ENCODE measurements at places on chromosomes 2 and 18.
A peak's percentile ranks its signal among the peaks of the same experiment; 100 is the strongest.

DNA sequence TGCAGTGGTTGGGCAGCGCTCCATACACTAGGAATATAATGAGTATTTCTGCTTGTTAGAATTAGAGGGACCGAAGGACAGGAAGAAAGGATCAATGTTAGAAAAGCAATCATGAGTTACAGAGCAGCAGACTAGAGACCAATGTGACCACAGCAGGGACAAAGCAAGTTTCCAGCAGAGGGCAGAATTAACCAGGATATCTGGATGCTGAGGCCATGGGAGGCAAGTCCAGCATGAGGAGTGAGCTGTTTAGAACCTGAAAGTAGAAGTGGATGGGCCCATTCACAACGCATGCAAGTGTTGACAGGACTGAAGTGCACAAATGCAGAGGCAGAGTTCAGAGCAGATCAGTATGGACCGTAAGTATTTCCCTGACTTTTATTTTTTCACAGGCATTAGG, 910.4 kb upstream of the GYPC start:
- no peak for DNase-seq

- no peak for DNase-seq
Measured at GRCh38 chr2:138440759-138441158, 60.8 kb upstream of the SPOPL start.

DNA sequence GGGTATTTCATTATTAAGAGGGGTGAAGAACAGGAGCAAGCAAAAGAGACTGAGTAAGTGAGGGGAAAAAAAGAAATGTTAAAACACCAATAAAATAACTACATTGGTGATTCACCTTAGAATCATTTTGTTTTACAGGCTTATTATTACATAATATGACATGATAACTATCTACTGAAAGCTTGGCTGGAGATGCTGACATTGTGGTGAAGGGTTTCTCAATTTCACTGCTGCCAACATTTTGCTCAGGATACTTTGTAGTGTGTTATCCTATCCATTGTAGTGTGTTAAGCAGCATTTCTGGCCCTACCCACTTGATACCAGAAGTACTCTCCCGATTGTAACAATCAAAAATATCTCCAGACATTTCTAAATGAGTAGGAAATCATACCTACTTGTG, 1564.6 kb upstream of the NXPH2 start:
- DNase-seq: no peak

DNA sequence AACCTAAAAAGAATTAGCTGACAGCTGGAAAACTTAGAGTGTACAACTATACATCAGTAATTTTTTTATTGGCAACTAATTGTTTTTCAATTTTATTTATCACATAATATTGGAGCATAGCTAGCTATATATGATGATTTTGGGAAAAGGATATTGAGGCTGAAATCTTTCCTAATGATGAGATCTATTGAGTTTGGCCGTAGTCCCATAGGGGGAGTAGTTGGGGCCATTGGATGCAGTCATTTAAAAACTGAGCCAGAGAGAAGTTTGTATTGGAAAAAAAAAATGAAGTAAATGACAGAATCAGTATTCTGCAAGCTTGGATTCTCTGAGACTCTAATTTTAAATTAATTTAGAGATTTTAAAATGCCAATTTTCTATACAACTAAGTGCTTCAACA, 179.8 kb downstream of the LTBP1 start:
- DNase-seq: no peak

- DNase-seq: peak; percentile 50
Measured at GRCh38 chr2:237931205-237931721, 35.6 kb upstream of the UBE2F start.

DNA sequence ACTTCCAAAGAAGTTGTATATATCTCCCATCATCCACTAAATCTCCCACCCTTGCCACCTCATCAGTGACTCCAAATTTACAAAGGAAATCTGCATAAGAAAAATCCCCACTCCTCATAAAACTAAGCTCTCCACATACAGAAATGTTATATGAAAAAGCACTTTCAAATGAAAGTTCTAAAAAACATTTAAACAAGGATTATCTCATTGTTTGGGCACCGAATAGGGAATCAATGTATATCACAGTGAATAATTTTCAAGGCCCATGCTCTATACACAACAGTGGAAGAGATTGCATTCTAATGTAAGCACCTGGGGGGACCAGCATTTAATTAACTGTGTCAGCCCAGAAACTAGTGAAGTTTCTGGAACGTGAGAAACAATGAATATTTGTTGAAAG, 70.1 kb downstream of the OSR1 start:
- no peak for DNase-seq

- DNase-seq: no peak
Measured at GRCh38 chr2:105890856-105891255, 146.1 kb downstream of the NCK2 start.

DNA sequence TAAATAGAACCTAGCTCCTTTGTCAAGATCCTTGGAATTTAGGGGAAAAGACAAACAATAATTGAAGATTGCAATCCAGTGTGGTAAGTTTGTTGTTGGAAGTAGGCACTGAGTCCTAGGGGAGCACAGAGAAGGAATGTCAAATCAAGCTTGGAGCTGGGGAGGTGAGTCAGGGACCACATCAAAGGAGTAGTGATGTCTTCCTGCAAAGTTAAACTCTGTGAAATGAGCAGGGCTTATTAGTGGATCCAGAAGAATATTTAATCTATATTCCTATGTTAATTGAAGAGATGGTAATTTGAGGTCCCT, 41.7 kb upstream of the NABP1 start:
- DNase-seq: peak; percentile 59

DNA sequence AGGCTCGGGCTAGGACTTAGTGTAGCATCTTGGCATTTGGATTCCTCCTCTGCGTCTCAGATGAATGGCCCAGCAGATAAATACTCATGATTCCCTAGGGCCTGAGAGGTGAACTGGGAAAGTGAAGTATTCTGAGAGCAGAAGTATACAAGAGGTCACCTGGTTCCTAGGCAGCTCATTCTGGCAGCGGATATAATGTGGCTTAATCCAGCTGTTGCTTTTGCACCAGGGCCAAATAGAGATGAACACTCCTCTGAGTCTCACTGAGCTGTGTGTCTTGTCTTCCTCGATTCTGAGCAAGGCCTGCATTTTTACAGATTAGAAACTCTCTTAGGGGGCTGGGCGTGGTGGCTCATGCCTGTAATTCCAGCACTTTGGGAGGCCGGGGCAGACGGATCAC, 196.1 kb downstream of the SLC4A3 start:
- DNase-seq: no peak

DNA sequence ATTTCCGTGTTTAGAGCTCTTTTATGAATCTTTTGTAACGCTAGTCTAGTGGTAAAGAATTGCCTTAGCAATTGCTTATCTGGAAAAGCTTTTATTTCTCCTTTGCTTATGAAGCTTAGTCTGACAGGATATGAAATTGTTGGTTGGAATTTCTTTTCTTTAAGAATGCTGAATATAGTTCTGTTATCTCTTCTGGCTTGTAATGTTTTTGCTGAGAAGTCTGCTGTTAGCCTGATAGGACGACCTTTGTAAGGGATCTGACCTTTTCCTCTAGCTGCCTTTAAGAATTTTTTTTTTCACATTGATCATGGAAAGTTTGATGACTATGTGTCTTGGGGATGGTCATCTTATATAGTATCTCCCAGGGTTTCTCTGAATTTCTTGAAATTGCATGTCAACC, 101.1 kb downstream of the TRABD2A start:
- DNase-seq: no peak

DNA sequence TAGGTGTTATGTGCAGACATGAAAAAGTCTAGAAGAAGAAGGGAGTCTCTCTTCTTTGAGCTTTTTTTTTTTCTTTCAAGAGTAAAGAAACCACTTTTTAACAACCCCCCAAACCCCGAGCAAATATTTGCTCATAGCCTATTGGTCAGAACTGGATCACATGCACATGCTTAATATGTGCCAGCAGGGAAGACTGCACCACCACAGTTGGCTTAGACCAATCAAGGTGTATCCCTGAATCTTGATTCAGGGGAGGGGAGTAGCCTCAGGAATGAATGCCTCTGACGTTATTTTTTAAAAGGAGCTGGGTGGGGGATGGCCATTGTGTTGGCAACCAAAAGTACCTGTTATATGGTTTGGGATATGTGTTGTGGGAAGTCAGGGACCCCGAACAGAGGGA, 171.4 kb upstream of the NABP1 start:
- DNase-seq: no peak

DNA sequence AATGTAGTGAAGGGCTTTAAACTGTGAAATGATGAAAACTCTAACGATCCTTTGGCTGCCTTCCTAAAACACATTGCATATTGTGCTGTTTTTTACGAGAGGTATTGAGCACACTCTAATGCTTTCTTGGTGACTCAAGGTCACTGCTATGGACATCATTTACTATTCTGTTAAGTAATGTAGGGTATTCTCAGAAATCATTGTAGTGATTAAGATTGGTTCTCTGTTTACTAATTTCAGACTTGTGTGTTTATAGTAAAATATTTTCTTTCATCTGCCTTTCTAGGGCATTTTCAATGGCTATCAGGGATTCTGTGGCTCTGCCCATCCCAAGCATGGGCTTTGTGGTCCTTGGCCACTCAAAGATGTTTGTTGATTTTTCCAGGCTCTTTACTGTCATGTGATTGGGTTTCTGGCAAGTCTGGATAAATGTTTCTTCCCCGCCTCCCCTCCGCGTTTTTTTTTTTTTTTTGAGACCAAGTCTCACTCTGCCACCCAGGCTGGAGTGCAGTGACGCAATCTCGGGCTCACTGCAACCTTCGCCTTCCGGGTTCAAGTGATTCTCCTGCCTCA, 29.3 kb downstream of the UBE2F start:
- peak; percentile 40 for DNase-seq

DNA sequence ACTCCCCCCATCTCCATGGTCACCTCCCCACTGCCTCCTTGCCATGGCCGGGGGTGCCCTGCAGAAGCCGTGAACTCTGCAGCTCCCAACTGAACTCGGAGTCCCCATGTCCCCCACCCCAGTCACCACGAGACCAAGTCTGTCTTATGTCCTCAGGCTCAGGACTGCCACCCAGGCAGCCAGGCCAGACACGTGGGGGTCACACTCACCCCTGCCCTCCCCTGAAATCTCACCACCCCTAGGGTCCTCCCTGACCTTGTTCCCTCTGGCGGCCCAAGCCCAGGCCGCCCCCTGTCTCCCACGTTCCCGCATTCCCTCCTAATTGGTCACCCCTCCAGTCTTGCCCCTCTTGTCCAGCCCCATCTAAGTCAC, 11.0 kb downstream of the AQP12A start:
- no peak for DNase-seq

- DNase-seq: peak; percentile 65
Measured at GRCh38 chr18:14086458-14087231, 45.6 kb downstream of the ZNF519 start.

DNA sequence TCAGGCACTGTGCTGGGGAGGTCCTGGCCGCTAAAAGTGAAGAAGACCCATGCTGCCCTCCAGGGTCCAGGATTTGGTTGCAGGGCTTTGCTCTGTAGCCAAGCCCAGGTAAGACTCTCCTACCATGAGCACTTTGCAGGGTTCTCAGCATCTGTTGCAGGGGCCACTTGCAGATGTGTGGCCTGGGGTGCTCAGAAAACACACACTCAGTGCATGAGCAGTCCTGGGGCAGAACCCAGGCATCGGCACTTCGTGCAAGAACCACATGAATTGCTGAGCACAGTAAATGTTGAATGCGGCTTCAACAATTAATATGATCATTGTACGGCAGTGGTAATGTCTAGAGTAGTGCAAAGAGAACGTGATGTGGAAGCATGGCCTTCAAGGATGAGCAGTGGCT, 98.5 kb upstream of the SMIM21 start:
- DNase-seq: no peak

DNA sequence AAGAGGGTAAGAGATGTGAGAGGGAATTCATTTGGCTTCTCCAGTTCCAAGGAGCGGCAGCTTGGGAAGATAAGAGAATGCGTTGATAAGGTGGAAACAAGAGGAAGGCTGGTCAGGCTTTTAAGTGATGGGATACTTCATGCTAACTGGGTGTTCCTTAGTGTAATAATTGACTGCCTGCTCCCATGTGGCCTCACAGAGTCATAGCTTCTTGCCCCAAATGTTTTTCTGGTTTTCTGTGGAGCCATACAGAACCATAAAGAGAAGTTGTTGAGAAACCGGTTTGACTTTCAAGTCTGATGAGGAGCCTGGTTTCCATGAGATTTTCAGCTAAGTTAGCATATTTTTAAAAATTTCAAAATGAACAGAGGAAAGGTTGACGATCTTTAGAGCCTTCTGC, 97.5 kb upstream of the ZFP36L2 start:
- no peak for DNase-seq

DNA sequence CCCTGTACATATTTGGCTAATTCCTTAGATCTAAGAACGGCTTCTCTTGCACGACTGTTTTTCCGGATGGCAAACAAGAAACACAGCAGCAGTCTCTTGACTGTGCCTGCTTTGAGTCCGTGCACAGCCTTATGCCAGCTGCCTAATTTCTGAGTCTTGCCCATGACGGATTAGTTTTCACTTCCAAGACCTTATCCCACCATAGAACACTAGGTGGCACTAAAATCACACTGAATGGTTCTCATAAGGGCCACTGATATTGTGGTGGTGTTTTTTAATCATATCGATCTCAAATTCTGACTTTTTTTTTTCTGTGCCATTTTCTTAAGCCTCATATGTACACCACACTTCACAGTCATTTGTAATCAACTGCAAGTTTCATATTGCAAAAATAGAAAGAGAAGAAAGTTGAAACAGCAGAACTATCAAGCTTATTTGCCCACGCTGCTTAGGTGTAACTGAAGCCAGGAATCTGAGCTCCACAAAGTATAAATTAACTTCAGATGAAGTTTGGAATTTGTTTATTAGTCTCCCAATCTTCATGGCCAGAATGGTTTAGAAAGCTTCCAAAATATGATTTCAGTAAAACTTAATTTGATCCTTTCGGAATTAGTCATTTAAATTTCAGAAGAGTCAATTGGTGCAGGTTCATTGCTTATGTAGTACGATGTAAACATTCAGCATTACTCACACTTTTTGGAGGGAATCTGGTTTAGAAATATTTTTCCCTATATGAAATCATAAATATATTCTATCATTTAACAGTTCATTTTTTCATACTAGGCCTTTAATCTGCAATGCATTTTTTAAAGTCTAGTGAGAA, 45.5 kb upstream of the SCN7A start:
- peak; percentile 56 for DNase-seq

Data from AG20443 (cell line).